ENCODE measurements at places on chromosomes 2 and 18.

- peak overlapping the region; percentile 80 for H3K4me3 ChIP-seq
- H3K27ac ChIP-seq: peak overlapping the region; percentile 98
- peaks cover 54% of the 10 kb centered on the region for H3K4me1 ChIP-seq
- H3K36me3 ChIP-seq: no peaks in the 10 kb centered on the region
Measured at GRCh38 chr2:231680992-231681852, 27.1 kb upstream of the PTMA start.

GRCh38 chr2:43566461-43566729 is 29.4 kb downstream of the THADA start:
- no peaks in the 10 kb centered on the region for H3K4me1 ChIP-seq
- H3K36me3 ChIP-seq: peaks cover 51% of the 10 kb centered on the region
- no peak overlapping the region for H3K4me3 ChIP-seq
- H3K27me3 ChIP-seq: peaks cover 4% of the 10 kb centered on the region
- no peak overlapping the region for H3K27ac ChIP-seq
- DNase-seq: no peak

- H3K4me1 ChIP-seq: no peaks in the 10 kb centered on the region
- H3K27me3 ChIP-seq: no peaks in the 10 kb centered on the region
- peaks cover 57% of the 10 kb centered on the region for H3K36me3 ChIP-seq
- no peak for DNase-seq
Measured at GRCh38 chr18:26051843-26052242, 38.6 kb downstream of the SS18 start.

- H3K4me3 ChIP-seq: no peak overlapping the region
- peaks cover 3% of the 10 kb centered on the region for H3K27me3 ChIP-seq
- peak overlapping the region; percentile 43 for H3K27ac ChIP-seq
Measured at GRCh38 chr2:24304098-24304497, 56.2 kb downstream of the ITSN2 start.

DNA sequence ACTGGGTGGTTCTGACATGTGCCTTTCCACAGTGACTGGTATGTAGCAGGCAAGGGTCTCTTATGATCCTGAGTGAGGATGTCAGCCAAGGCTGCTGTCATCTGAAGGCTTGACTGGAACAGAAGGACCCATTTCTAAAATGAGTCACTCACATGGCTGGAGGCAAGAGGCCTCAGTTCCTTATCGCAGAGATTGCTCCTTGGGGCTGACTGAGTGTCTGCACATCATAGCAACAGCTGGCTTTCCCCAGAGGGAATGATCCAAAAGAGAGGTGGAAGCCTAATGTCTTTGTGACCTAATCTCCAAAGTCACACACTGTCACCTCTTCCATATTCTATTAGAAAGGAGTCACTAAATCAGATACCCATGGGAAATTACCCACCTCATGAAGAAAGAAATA is 114.0 kb downstream of the NEDD4L start:
- H3K4me3 ChIP-seq: no peak overlapping the region
- H3K4me1 ChIP-seq: peaks cover 10% of the 10 kb centered on the region
- DNase-seq: no peak
- H3K27me3 ChIP-seq: peaks cover 6% of the 10 kb centered on the region
